ENCODE measurements at places on chromosomes 5 and 9.

GRCh38 chr5:17046320-17046719, 110.2 kb upstream of the MYO10 start:
- no peak for DNase-seq

GRCh38 chr9:31272456-31273295, 1111.8 kb upstream of the ACO1 start:
- DNase-seq, result no peak

DNA sequence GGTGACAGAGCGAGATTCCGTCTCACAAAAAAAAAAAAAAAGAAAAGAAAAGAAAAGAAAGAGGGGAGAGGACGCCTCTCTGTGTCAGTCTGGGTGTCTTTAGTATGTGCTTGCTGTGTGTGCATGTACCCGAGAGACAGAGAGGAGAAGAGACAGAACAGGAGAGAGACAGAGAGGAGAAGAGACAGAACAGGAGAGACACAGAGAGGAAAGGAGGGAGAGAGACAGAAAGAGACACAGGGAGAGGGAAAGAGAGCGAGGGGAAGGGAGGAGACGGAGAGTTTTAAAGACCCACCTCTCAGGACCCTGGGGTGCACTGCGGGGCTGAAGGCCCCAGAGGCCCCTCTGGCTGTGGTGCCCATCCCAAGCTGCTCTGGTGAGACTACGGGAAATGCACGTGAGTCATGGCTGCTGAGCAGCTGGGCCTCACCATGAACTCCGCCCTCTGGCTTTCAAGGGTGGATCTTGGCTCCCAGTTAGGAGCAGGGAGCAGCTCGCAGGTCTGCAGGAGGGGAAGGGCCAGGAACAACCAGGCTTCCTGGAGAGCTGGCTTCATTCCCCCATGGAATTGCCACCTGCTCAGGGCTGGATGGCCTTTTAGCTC, 7.9 kb downstream of the SLC6A3 start:
- peak; percentile 60 for DNase-seq

GRCh38 chr9:128163027-128163515, 3.0 kb downstream of the BBLN start:
- DNase-seq, result no peak

DNA sequence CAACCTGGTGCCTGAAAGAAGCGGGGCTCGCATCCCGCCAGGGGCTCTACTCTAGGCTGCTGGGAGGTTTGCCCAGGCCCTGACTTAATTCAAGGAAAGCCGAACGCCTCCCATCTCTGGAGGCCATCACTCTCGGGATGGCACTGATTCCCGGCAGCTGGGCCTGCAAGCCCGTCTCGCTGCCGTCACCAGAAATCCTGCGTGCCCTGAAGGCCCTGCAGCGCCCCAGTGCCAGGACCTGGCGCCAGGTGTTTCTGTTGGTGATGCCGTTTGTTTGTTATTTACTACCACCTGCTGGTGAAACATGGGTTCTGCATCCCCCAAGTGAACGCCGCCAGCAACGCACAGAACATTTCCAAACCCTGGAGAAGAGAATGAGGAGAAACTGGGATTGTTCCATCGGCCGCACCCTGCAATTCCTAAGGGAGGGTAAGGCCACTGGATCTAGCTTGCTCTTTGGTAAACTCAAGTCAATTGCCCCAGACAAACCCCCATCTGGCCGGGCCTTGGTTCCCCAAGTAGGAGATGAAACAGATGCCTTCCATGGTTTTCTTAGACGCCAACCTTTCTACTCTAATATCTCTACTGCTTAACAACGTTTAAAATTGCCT, 77.9 kb downstream of the AK8 start:
- DNase-seq, result peak; percentile 81

GRCh38 chr9:34653151-34654072, 1.4 kb downstream of the IL11RA start:
- DNase-seq, result no peak

DNA sequence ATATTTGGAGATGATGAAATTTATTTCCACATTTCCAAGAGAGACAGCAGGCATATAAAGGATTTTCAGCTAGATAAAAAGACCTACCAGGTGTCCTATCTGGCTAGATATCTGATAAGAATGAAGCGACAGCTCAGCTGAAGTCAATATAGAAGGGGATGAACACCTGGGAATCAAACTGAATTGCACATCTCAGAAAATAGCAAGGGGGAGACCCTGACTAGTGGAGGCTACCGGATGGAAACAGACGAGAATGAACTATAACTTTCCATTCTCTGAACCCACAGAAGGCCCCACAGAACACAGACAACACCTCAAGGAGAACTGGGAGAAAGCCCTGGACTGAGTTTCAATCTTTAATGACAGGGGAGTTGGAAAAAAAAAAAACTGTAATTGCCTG, 51.1 kb downstream of the CPLANE1 start:
- no peak for DNase-seq

DNA sequence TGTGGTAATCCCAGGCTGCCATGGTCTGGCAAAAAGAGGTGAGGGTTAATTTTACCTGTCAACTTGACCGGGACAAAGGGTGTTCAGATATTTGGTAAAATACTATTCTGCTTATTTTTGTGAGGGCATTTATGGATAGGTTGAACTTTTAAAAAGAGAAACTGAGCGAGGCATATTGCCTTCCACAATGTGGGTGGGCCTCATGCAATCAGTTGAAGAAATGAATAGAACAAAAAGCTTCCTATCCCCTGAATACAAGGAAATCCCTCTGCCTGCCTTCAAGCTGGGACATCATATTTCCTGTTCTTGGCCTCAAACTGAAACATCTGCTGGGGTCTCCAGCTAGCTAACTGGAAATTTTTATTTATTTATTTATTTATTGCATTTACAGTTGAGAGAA, 734.7 kb downstream of the IRX1 start:
- DNase-seq, result no peak

DNA sequence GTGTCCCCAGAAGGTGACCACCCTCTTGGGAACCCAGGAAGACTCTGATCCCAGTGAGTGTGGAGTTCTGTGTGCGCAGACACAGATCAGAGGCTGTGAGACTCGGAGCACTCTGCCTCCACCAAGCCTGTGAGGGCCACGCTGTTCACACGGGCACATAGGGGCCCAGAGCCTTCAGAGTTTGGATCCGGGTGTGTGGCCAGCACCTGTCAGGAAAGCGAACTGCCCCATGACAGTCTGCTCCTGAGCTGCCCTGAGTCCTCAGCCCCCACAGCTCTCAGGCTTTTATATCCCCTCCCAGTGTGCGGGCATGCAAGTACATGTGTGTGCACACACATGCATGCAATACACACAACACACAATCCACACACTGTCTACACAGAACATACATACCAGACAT, 161.8 kb upstream of the IRX2 start:
- DNase-seq, result no peak

All from EL (cell line).